Stimulated activated CD4-positive, alpha-beta T cell treated with anti-CD3 and anti-CD28 coated beads, Interleukin-12 subunit alpha, Interleukin-12 subunit beta, amount 100 ng/mL, for 24 hours (primary cell): ENCODE measurements at places on chromosomes 11 and 22.
A peak's percentile ranks its signal among the peaks of the same experiment; 100 is the strongest.

- DNase-seq = no peak
These were observed 84.2 kb downstream of the FBXO7 start for GRCh38 chr22:32558681-32559355.

DNA sequence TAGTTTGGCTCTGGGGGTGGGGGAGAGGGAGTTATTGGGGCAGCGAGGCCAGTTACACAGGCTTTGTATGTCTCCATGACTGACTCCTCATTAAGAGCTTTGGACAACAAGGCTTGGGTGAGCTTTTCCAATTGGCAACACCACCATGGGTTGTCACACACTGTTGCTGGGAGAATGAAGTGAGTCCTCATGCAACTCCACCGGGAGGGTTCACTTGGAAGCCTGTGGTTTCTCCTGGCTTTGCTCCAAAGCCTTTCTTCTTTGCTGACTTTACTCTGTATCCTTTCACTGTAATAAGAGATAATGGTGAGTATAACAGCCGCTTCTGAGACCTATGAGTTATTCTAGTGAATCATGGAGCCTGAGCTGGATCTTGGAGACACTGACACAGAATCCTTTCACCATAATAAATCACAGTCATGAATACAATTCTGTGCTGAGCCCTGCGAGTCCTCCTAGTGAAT is 24.9 kb downstream of the EIF3F start:
- no peak for DNase-seq

DNA sequence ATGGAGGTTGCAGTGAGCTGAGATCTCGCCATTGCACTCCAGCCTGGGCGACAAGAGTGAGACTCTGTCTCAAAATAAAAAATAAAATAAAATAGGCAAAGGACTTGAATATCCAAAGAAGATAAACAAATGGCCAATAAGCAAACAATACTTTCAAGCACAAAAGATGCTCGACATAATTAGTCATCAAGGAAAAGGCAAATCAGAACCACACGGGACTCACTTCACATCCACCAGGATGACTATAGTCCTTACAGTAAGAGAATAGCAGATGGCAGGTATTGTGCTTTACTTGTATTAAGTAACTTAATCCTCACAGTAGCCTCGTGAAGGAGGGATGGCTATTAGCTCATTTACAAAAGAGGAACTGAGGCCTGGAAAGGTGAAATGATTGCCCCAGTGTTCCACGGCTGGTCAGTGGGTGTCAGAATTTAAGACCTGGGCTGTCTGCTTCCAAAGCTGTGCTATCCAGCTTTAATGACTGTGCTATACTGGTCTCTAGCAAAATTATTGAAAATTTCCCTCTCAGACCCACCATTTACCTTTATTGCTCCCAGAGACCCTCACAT is 40.2 kb upstream of the RBFOX2 start:
- no peak for DNase-seq

DNA sequence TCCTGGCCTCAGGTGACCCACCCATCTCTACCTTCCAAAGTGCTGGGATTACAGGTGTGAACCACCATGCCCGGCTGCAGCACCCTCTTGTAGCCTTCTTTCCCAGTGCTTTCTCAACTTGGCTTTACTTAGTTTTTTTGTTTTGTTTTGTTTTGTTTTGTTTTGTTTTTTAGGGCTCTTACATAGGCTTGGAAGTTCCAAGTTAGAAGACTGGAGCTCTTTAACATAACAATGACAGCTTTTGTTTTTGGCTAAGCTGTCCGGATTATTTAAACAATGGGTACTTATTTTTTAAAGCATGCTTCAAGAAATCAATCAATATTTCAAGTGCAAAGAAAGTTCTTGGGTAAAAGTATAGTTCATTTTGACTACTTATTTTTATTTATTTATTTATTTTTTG is 25.9 kb downstream of the KMT2A start:
- no peak for DNase-seq

- DNase-seq = peak; percentile 51
These were observed 1.3 kb downstream of the MYH9 start for GRCh38 chr22:36386351-36386899.

DNA sequence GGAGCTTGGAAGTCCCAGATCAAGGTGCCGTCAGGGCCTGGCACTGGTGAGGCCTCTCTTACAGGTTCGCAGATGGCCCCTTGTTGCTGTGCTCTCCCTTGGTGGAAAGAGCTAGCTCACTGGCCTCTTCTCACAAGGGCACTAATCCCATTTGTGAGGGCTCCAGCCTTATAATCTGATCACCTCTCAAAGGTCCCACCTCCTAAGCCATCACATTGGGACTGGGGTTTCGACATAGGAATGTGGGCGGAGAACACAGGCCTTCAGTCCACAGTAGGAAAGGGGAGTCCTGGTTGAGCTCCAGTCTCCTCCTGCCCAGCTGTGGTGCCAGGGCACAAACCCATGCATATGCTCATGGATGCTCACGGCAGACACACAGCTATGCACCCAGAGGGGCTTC is 14.0 kb upstream of the LRRC32 start:
- no peak for DNase-seq

- no peak for DNase-seq
These were observed 253.7 kb upstream of the POU2AF2 start for GRCh38 chr11:110991661-110992355.

GRCh38 chr11:1939006-1939625 is 8.0 kb upstream of the MRPL23 start:
- DNase-seq = no peak

DNA sequence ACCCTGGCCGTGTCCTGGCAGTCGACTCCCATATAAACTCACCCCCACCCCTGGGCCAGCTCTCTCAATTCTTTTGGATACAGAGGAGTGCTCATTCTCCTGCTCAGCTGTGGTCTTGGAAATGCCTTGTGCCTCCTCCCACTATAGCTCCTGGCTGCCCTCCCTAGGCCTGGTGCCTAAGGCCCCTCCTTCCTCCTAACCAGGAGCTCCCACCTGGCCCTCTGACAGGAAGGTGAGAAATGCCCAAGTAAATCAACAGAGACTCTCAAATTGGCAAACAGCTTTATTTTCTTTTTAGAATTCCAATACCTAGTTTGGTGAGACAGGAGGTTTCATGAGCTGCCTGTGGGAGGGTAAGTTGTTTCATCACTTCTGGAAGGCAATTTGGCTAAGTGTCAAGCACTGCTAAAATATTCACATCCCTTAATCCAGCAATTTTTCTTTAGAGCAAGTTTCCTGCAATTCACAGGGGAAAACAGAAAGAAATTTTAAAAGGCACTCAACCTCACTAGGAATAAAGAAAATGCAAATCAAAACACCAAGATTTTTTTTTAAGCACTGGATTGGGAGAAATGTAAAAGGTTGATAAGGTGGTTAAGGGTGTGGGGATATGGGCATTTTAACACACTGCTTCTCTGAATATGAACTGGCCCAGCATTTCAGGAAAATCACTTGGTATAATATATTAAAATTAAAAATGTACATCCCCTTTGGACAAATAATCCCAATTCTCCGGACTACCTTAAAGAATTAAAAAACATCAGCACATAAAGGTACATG is 209.7 kb upstream of the ARHGAP20 start:
- no peak for DNase-seq

- DNase-seq = no peak
These were observed 33.1 kb upstream of the TP53I11 start for GRCh38 chr11:44983786-44984185.

- no peak for DNase-seq
These were observed 319.7 kb downstream of the CTTN start for GRCh38 chr11:70717936-70718595.

DNA sequence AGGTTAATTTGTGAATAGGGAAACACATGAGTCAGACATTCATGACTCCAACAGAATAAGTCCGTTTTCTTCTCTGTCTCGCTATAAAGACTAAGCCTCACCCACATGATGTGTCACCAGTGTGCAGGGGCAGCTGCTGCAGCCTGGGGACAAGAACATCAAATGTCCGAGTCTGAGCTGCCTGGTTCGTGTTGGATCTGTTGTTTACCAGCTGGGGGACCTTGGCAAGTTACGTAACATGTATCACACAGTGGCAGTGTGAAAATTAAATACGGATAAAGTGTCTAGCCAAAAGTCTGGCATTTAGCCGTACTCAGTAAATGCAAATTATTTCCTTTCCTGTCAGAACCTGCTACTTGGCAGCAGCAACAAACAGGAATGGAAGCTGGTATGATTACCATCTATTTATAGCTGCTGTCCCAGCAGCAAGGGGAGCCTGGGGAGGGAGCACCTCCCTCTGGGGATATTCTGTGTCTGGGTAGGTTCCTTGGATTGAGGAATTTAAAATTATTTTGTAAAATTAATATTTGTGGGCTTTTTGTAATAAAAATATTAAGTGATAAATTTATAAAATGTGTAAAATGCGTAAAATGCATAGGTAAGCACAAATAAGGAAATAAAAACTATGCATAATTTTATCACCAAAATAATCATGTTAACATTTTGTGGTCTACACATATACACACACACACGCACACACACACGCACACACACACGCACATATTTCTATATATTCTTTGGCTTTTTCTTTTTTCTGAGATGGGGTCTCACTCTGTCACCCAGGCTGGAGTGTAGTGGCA is 1.3 kb upstream of the CLDN25 start:
- no peak for DNase-seq

GRCh38 chr11:88345408-88345807 is 7.9 kb upstream of the CTSC start:
- no peak for DNase-seq

DNA sequence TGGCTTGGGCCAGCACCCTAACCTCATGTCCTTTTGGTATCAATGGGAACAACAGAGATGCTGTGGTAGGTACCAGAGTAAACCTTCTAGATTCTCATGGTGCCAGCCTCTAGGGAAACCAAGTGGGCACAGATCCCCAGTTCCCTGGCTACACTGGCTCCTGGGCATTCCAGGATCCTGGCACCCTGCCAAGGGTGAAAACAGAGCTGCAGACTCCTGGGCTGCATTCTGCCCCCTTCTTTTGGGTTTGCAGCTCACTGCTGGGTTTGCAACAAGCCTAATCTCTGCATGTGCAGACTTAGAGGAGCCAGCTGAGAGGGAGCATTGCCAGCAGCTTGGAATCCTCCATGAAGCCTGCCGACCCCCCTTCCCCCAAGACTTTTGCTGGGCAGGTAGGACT is 30.6 kb downstream of the PRDM11 start:
- DNase-seq = no peak

- no peak for DNase-seq
These were observed 299.0 kb upstream of the CADM1 start for GRCh38 chr11:115803073-115803740.

DNA sequence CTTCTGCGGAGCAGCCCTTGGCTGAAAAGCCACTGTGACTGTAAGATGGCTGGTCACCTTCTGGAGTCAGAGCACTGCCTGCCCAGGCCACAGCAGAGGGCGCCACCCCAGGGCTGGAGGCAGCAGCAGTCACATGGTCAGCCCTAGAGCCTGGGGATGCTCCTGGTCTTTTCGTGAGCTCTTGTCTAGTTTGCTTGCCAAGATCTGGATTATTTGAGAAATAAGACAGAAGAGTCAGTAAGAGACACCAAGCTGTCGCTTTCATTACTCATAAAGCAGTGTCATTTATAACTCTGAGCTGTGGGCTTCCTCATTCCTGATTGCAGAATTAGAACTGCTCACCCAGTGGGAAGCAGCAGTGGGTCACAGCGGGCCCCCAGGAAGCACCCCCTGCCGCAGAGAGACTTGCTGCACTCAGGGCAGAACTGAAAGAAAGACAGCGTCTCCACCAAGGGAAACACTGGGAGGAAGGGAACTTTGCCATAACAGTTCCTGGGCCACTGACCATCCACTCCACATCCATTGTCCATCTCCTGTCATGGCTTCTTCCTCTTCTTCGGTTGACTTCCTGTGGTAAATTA is 56.7 kb downstream of the PPP6R2 start:
- DNase-seq = no peak

GRCh38 chr11:64268025-64268892 is 16.2 kb downstream of the BAD start:
- DNase-seq = no peak

- DNase-seq = no peak
These were observed 6.6 kb downstream of the LIMK2 start for GRCh38 chr22:31218565-31219262.

GRCh38 chr11:45864041-45864440 is 16.8 kb downstream of the CRY2 start:
- DNase-seq = no peak

GRCh38 chr11:118924591-118925585 is 838 bp downstream of the BCL9L start:
- DNase-seq = no peak

- DNase-seq = no peak
These were observed 4.6 kb downstream of the MYH9 start for GRCh38 chr22:36383110-36383581.

DNA sequence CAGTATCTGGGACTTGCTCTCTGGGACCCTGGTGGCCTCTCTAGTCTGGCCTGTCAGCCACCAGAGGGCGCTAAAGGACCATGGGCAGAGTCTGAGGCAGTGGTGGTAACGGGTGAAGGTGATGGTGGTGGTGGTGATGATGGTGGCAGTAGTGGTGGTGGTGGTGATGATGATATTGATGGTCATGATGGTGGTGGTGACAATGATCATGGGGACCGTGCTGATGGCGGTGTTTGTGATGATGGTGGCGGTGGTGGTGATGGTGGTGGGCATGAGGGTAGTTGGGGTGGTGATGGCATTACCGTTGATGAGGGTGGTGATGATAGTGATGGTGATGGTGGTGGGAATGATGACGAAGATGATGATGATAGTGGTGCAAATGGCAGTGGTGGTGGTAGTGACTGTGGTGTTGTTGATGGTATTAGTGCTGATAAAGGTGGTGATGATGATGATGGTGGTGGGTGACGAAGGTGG is 16.0 kb downstream of the TRPM5 start:
- DNase-seq = peak; percentile 77

GRCh38 chr11:131977854-131978253 is 607.4 kb downstream of the NTM start:
- no peak for DNase-seq

DNA sequence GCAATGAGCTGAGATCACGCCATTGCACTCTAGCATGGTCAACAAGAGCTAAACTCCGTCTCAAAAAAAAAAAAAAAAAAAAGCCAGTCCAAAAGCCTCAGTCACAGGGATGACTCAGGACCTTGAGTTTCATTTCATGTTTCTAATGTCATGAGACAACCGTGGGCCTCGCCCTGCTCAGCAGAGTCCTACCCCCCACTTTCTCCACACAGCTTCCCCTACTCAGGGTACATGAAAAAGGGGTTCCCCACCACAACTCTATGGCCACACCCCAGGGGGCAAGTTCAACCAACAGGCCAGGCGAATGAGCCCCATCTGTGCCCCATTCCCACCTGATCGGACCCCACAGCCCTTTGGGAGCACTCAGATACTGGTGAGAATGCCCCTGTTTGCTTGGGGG is 24.3 kb upstream of the ADA2 start:
- DNase-seq = no peak
